ENCODE measurements at places on chromosomes 3 and 15.

GRCh38 chr3:154025007-154025406 lies 96.2 kb upstream of the ARHGEF26 start:
- no peak for DNase-seq

DNA sequence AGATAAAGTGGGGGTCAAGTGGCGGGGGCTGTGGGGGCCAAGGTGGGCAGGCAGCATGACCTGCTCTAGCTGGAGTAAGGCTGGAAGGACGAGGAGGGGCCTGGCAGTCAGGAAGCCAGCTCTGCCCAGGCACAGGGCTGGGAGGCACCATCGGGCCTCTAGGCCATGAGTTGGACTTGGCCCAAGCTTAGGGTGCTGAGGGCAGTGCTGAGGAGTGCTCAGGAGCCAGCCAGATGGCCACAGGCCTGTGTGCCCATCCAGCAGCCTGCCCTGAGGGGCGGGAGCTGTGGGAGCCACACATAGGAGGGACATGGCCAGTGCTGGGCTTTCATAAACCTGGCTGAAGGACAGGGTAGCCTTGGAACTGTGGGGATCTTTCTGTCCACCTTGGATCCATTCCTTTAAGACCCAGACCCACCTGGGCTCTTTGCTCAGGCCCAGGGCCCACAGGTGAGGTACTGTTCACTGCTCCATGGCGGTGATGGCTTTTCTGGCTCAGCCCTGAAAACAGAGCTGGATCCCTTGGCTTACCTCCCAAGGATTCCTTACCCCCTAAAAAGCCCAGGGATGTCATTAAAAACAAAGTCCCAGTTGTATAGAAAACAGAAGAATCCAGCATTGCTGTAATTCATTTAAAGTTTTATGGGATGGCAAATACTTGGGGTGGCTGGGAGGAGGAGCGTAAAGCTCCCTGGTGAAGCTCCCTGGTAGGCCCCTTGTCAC lies 137.0 kb downstream of the DNAJB8 start:
- DNase-seq, result no peak

- DNase-seq, result no peak
Observed at GRCh38 chr15:64892847-64893403, 18.8 kb upstream of the ANKDD1A start.

DNA sequence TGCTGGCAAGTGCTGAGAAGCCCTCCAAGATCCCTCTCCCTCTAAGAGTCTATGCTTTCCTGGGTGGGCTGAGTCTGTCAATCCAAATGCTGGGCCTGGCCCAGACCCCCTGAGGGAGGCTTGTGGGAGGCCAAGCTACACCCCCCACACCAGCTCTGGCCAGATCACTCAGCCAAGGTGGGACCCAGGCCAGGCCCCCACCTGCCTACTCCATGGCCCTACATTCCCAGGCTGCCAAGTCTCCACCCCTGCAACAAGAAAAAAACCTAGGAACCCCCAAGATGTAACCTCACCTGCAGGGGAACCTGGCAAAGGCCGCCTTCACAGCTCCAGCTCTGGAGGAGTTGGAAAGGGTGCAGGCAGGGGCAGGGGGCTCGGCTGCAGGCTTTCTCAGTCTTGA lies 109.1 kb downstream of the CHSY1 start:
- no peak for DNase-seq

DNA sequence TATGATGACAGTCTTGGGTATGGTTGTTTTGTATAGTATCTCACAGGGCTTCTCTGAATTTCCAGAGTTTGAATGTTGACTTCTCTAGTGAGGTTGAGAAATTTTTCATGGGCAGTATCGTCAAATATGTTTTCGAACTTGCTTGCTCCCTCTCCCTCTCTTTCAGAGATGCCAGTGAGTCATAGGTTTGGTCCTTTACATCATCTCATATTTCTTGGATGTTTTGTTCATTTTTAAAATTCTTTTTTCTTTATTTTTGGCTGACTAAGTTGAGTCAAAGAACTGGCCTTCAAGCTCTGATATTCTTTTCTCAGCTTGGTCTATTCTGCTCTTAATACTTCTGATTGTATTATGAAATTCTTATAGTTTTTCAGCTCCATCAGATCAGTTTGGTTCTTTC lies 282.3 kb upstream of the NECTIN3 start:
- no peak for DNase-seq

DNA sequence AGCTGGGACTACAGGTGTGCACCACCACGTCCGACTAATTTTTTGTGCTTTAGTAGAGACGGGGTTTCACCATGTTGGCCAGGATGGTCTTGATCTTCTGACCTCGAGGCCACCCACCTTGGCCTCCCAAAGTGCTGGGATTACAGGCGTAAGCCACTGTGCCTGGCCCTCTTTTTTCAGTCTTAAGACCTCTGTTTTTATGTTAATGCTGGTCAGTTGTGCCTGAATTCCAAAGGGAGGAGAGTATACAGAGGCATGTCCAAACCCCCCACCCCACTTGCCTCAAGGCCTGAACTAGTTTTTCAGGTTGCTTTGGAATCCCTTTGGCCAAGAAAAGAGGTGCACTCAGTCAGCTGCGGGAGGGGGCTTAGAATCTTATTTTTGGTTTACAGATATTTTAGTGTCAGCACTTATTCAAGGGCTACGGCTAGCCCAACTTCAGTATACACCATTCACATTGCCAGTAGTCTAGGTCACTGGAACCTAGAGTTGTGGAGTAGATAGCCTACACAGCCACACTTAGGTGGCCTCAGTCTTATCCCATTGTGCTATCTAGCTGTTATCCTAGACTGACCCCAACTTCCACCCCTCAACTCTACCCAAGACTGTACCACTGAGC lies 128.0 kb upstream of the TPM1 start:
- DNase-seq, result no peak

DNA sequence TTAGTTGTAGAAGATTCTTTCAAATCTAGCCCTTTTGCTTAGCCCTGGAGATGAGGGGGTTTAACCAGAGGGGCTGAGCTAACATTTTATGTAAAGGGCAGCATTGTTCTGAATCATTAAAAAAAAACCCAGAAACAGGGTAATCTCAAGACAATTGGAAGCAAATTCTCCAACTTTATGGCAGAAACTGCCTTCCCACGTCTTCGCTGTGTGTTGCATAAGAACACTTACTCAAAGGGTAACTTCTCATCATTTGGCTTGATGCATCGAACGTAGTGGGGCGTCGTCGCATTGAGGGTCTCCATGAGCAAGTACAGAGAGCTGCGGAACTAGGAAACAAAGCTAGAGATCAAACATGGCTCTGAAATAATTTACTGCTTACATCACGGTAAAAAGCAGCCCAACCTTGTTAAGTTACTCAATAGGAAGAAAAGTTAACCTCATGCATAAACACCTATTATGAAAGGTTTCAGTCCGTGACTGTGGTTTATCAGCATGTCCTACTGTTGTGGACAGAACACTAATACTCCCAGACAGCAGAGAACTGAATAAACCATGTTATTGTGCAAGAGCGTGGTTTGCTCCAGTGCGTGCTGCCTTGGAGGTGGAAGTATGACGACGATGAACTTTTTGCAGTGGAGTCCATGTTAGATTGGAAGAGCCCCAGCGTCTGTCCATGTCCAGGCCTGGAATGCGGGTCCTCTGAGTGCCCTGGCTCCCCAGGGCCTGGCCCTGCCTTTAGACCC lies 48.7 kb downstream of the MYO5C start:
- DNase-seq, result no peak

DNA sequence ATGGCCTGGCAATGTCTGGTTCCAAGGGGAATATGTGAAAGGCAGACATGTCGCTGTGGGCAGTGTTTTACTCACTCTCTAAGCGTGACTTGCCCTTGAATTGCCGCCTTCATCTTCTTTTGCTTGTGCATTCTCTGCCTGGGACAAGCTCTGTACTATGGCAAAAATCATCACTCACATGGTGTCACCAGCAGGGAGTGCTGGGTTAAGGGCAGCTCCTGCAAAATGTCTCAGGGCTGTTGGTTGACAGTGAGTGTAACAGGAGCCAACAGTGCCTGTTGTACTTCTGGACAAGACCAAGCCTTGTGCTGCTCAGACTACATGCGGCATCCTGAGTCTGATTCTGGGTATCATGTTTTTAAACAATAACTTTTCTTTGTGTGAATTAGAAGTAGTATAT lies 45.3 kb upstream of the KY start:
- no peak for DNase-seq

- no peak for DNase-seq
Observed at GRCh38 chr15:39326306-39326975, 254.4 kb upstream of the THBS1 start.

GRCh38 chr15:65927545-65927944 lies 58.3 kb downstream of the RAB11A start:
- no peak for DNase-seq

- DNase-seq, result no peak
Observed at GRCh38 chr3:172546105-172546504, 22.9 kb upstream of the TNFSF10 start.

- no peak for DNase-seq
Observed at GRCh38 chr3:23170291-23170690, 32.8 kb upstream of the UBE2E2 start.

DNA sequence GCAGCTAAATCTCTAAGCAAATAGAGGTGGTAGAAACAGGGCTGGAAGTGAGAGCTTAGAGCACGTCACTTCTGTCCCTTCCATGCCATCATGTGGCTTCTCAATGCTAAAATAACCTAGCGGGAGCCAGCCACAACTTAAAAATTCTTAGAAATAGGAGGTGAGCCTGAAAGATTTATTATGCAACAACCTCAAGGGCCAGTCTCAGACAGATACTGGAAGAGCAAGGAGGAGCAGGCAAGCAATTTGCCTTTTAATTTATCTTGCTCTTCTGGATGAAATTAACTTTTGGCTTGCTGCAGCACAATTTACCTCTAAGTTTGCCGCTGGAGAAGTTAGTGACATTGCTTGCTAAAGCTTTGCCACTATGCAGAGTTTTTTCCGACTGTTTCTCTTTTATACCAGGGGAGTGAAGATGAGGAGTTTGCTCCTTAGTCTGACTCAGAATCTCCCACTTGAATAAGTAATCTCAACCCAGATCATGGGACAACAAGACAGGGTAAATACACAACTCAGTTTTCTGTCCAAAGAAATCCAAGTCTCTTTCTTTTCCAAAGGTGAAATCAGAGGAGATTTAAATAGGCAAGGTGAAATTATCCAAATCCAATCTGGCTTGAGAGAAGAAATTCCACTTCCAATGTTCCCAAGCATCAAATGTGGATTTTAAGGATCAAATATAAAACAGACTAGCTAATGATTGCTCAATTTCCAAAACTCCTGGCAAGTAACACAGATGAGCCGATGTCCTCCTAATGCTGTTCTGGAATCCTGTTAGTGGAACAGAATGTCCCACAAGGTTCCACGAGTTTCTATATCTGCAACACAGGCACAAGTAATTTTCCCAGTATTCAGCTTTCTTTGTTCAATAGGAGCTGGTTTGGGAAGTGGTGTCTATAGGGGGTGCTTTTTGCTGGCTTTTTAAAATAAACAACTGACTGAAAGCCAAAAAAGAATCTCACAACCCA lies 329.4 kb upstream of the RORA start:
- no peak for DNase-seq

GRCh38 chr3:62445275-62445674 lies 71.9 kb upstream of the FEZF2 start:
- no peak for DNase-seq

DNA sequence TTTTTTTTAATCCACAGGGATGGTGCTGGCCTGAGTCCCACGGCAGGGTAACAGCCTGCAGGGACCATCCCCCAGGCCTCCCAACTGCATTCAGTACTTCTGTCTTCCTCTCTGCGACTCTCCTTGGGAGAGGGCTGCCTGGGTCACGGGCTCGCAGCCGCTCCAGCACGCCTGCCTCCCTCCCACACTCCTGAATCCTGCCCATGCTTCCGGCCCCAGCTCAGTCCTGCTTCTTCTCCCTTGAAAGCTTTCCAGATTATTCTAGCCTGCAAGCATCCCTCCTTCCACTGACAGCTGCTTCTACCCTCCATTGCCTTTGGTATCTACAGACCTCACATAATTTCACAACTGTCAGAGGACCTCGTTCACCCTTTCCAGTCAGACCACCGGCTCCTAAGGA lies 32.4 kb downstream of the MEGF11 start:
- DNase-seq, result no peak

- DNase-seq, result no peak
Observed at GRCh38 chr3:4504340-4505261, 11.5 kb downstream of the ITPR1 start.

GRCh38 chr3:36944012-36944640 lies 728 bp downstream of the TRANK1 start:
- DNase-seq, result peak; percentile 77

DNA sequence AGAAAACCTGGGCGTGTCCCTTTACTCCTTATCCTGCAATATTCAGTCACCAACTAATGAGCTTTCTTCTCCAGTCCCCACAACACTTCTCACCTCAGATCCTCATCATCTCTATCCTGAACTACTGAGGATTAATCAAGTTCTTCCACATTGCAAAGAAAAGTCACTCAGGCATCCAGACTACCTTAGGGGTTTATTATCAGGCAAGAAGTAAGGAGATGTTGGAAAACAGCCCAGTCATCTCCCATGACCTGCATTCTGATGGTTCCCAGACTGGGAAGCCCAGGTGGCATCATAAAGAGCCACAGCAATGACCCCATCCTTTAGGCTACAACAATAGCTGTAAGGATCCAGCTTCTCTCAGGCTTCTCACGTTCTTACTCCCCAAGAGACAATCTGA lies 3.5 kb upstream of the TBC1D5 start:
- DNase-seq, result no peak

GRCh38 chr3:123584284-123584987 lies 417 bp downstream of the HACD2 start:
- no peak for DNase-seq

DNA sequence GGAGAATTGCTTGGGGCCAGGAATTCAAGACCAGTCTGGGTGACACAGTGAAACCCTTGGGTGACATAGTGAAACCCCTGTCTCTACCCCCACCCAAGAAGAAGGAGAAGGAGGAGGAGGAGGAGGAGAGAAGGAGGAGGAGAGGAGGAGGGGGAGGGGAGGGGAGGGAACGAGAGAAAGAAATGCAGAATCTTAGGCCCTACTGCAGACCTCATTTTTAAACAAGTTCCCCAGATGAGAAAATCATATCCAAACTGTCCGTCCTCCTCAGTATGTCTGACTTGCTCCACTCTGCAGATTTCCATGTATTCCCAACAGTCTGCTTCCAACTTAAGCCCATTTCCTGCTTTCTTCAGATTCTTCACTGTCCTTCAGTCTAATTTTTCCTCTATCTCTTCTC lies 63.9 kb upstream of the NUDT16 start:
- DNase-seq, result no peak

GRCh38 chr3:40677749-40678148 lies 153.0 kb downstream of the ZNF621 start:
- no peak for DNase-seq

All from ecto neural progenitor cell (in vitro differentiated cells).